ENCODE measurements at places on chromosomes 3 and 15.
A peak's percentile ranks its signal among the peaks of the same experiment; 100 is the strongest.

- no peak for DNase-seq
These were observed 24.5 kb downstream of the CD86 start for GRCh38 chr3:122079524-122080206.

- no peak for DNase-seq
These were observed 26.3 kb downstream of the SCN11A start for GRCh38 chr3:39025222-39025970.

DNA sequence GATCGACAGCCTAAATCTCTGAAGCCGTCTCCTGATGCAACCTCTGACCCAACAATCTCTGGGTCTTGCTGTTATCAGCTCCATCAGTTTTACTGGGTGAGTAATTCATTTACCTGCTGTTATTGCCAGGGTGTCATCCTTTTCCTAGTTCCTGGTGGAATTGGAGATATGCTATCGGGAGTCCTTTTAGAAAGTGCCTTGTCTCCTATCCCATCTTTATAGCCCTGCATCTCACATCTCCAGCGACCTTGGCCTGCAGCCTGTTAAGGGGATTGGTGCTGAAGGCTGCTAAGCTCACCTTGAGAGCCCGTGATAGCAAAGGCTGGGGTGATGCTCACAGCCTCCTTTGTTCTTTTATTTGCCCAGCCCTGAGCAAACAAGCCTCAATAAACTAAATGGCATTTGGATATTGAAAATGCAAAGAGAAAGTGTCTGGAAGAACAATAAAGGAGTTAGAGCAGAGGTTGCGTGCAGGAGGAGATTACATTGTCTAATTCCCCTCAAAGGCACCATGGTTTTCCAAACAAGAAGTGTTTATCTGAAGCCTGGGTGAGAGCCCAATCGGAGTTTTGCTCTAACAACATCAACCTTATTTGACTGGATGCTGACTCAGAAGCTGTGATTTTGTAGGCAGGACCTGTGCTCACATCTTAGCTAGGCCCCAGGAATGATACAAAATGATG, 101.8 kb downstream of the RPLP1 start:
- no peak for DNase-seq

GRCh38 chr15:96285305-96285704, 45.2 kb upstream of the NR2F2 start:
- DNase-seq, result peak; percentile 82

DNA sequence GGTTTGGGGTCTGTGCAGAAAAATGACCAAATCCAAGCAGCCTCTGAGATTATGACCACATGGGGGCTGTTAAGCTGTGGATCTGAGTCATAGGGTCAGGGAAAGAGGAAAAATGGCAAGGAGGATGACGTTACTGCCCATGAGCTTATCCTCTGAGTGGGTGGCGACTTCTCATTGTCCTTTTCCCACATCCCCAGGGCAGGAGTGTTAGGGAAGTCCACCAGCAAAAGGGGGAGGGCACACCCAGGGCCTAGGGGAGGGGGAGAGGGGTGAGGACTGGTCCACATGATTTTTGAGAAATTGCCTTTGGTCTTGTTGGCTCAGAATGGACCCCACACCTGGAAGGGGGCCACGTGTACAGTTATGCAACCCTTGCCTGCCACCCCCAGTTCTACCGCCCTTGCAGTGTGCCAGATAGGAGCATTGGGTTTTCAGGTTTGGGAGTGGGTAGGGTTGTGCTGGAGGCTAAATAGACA, 2.6 kb downstream of the CD276 start:
- peak; percentile 97 for DNase-seq

DNA sequence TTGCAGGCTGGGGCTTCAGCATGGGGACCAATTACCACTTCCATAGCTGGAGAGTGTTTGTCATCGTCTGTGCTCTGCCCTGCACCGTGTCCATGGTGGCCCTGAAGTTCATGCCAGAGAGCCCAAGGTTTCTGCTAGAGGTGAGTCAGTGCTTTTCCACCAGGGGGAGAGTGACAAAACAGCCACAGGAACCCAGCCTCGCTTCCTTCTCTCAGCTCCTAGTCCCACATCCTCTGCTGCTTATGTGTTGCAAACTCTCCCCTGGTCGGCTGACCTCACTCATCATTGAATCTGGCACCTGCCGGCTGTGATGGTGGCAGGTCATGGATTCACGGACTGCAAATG, 158.3 kb downstream of the SV2B start:
- DNase-seq, result no peak
